ENCODE measurements at places on chromosomes 13 and 19.

DNA sequence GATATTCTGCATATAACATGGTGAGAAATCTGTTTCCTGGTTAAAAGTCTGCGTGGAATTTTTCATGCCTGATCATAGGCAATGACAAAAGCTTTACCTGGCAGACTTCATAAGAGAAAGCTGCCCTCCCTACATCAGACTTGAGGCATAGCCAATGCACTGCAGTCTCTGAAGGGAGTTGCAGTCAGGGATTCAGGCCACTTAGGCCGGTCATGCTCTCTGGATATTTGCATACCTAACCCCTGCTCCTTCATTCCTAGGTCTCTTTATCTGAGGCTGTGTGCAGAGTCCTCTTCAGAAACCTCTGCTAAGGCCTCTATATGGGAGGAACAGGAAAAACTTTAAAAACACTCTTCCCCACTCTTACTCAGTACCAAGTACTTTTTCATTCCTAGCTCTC, 287.4 kb downstream of the PCDH17 start:
- DNase-seq = no peak

- DNase-seq = peak; percentile 93
These were observed 13.1 kb upstream of the NANOS2 start for GRCh38 chr19:45927565-45928261.

DNA sequence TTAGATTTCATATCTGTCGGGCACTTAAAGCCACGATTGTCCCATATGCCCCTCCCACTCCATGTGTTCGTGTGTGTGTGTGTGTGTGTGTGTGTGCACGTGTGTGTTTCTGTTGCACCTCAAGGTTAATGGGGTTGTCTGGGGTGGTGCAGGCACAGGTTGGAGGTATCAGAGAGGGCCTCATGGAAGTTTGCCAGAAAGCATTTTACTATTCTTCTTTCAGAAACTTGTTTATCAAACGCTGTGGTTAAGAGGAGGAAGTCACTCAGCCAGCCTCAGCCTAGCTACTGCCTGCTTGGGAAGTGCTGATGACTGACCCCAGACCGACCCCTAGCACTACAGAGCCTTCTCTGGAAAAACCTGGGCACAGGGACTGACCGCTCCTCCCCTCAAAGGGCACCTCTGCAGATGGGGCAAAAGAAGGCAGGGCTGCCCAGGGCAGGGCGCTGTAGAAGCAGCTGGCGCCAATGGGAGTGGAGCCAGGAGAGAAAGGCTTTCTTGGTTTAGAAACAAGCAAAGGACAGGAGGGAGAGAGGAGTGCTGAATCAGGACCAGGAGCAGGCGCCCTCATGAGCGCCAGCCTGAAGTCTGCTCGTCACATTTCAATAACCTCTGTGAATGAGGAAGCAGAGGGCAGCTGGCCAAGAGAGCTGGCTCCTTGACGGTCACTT, 3.9 kb downstream of the SIAH3 start:
- DNase-seq = no peak

DNA sequence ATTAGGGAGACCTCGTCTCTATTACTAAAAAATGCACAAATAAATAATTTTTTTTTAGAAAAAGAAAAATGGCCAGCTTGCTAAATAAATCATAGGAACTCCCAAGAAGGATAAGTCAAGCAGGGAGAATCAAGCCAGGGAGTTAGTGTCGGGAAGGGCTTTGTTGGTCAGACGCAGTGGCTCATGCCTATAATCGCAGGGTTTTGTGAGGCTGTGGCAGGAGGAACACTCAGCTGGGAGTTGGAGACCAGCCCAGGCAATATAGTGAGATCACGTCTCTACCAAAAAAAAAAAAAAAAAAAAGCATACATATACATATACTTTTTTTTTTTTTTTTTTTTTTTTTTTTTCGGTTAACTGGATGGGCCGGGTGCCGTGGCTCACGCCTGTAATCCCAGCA, 9.0 kb downstream of the NACC1 start:
- no peak for DNase-seq

DNA sequence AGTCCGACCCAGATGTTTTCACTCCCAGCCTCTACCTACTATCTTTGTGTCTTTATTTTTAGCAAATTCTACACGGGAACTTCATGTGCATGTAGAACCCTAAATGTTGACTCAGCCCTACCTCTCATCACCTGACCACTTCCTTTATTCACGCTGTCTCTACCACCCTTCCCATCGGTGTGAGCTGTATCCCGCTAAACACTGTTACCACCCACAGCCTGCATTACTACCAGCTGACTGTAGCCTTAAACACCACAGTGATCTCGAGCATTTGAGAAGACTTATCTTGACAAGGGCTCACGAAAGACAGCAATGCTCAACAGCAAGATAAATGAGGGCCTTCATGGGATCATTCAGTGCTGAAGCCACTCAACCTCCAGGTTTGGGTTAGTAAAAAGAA, 15.1 kb downstream of the NCR1 start:
- no peak for DNase-seq

DNA sequence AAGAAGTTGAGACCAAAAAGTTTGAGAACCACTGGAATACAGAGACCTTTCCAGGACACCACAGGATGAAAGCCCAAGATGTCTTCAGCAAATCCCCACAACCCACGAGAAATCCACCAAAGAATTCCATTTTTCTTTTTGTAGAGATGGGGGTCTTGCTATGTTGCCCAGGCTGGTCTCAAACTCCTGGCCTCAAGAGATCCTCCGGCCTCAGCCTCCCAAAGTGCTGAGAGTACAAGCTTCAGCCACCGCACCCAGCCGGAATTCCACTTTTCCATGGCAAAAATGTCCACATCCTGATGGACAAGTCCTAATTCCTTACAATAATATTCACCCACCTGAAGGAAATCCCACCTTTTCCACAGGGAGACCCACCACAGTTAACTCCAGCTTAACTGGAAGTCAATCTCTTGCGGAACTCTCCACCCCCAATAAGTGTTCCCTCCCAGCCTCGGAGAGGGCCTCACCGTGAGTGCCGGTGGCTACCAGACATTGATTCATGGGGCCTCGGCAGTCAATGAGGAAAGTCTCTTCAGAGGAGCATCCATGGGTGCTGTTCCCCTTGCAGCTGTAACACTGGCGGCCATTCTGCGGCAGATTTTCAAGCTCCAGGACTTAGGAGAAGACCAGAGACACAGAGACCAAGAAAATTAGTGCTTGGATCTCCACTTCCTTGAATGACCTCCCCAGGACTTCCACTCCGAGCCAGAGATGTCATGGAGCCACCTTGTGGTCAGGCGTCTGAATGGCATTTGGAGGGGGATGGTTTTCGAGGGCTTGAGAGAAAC, 12.3 kb upstream of the CADM4 start:
- peak; percentile 87 for DNase-seq

DNA sequence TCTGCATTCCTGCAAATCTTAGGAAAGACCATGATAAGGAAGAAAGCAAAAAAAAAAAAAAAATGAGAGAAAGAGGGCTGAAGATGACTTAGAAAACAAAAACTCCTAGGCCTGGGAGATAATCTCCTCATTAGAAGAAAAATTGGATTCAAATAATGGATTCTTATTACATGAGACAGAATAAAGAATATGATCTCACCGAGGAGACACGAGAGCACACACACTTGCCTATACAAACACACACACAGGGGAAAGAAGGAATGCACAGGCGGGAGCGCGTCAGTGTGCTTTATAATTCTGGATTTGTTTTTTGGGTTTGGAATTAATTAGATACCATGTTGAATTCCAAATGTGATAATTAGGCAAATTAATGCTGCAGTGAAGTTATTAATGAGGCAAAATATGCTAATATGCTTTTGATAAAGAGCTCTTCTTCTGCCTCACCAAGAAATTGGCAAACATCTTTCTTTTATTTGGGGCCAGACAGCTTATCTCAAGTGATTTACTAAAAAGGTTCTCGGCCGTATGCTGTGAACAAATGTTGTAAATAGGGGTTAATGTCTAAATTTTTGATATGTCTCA, 36.1 kb upstream of the PCDH8 start:
- DNase-seq = no peak

DNA sequence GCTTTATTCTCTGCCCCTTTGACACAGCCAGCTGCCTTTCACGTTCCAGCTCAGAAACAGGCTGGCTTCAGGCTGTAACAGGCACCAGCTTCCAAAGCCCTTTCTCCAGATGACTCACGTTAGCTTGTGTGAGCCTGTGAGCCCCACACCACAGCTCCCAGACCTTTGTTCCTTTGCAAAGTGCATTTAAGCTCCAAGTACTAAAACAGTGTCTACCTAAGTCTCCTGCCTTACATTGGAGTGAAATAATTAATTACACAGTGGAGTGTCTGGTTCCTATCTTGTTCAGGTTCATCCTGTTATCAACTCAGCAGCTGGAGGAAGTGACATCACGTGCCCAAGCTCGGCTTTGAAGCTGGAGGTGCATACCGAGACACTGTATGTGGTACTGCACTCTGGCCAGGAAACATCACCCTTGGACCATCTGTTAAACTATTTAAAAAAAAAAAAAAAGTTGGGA, 475.8 kb downstream of the FOXO1 start:
- DNase-seq = peak; percentile 43

- no peak for DNase-seq
These were observed 866 bp upstream of the LMO7 start for GRCh38 chr13:75635101-75635827.

All from kidney (tissue), 22 donors.